ENCODE measurements at places on chromosomes 11 and 22. TPM values are rescaled to one million over a fixed set of nuclear protein-coding genes. Genes with fewer than 3 reads are reported as not detected.

- no peak for DNase-seq
Observed at GRCh38 chr11:77203901-77204753, 76.1 kb downstream of the MYO7A start.

Gene NCF4
- not detected for total RNA-seq

DNA sequence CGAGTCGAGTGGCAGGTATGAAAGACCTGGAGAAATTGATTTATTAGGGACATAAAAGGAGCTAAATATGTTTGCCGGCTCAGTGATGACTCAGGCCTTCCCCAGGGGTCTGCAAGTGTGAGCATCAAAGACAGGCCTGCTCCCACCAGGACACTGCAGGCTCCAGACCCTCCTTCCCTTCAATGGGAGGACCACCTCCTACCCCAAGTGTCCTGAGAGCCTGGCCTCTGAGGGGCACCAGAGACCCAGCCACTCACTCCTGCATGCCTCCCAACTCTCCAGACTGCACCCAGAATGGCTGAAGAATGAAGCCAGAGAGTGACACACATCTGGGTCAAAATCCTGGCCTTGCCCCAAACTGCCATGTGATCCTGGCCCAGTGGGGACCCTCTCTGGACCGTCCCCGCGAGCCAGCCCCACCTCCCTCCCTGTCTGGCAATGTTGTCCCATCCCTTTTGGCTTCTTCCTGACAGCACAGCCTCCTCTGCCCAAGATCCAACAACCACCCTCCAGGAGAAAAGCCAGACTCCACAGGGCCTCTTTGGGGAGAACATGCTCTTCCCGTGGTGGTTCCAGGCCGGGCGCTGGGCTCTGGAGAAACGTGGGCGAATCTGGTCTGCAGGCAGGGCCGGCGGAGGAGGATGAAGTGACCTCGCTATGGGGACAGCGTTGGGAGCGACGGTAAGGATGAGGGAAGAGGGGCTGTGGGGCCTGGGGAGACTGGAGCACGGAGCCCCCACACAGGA lies 36.2 kb downstream of the CYTH4 start:
- DNase-seq = no peak

Gene ANO1
- total RNA-seq = not detected

DNA sequence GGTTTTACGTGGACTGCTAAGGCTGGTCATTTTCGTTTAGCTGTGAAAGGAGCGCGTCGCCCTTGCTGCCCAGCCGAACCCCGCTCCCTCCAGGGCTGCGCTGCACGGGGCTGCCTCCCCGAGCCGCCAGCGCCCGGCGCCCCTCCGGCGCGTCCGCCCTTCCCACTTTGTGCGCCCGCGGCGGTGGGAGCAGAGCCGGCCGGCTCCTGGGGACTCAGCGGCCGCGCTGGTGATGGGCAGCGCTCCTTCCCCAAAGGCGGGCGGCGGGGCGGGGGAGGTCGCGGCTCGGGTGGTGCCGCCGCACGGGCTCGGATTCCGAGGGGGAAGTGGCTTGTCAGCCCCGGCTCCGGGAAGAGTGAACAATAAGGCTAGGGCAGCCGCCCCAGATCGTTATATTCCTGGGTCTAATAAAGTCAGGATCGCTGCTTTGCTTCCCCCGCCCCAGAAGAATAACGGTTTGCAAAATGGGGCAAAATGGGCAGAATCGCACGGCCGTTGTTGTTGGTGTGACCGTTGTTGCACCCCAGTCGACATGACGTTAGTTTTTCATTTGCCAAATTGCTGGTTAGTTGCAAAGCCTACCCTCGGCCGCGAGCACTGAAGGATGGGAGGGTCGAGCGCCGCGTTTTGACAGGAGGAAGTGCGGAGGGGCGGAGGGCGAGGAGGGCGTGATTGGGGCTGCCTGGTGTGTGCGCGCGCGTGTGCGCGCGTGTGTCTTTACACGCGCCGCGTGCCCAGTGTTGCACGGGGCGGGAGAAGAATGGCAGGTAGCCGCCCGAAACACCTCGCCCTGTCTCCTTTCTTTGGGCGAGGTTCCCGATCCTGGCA lies 745 bp downstream of the NCAM1 start:
- no peak for DNase-seq

Gene CSRP3
- not detected for total RNA-seq

DNA sequence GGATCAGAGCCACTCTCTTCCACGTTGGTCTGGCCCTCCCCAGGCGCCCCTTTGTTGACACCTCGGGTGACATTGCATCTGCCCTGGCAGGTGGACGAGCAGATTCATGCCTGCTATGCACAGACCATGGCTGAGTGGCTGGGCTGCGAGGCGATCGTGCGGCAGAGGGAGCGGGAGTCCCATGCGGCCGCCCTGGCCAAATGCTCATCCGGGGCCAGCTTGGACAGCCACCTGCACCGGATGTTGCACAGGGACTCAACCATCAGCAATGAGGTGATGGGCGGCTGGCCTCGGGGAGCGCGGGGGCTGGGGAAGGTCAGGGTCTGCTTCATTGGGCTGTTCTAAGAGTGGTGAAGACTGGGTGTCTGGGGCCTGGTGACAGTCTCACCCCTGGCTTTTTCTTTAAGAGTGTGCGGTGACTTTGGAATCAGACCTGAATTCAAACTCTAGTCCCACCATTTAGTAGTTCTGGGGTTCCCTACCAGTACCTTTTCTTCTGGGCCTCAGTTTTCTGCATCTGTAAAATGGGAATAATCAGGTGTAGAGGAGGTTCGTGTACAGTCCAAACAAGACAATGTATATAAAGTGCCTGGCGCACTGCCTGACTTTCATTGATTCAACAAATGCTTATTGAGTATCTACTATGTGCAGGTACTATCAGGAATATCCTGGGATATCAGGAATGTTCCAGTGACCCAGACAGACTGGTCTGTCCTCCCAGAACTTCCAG lies 53.0 kb downstream of the LHFPL7 start:
- no peak for DNase-seq

GRCh38 chr22:47090591-47091245 lies 328.3 kb downstream of the TBC1D22A start:
- peak; percentile 58 for DNase-seq
